ENCODE measurements at places on chromosomes 2 and 18. TPM values are rescaled to one million over a fixed set of nuclear protein-coding genes. Genes with fewer than 3 reads are reported as not detected.

Gene ITGAV
- 86.3 TPM for total RNA-seq

Gene KIF1A
- total RNA-seq: 2.9 TPM

Gene INHBB
- total RNA-seq: 26.1 TPM

Gene ELOA2
- total RNA-seq: not detected

Gene WDFY1
- total RNA-seq: 20.2 TPM

DNA sequence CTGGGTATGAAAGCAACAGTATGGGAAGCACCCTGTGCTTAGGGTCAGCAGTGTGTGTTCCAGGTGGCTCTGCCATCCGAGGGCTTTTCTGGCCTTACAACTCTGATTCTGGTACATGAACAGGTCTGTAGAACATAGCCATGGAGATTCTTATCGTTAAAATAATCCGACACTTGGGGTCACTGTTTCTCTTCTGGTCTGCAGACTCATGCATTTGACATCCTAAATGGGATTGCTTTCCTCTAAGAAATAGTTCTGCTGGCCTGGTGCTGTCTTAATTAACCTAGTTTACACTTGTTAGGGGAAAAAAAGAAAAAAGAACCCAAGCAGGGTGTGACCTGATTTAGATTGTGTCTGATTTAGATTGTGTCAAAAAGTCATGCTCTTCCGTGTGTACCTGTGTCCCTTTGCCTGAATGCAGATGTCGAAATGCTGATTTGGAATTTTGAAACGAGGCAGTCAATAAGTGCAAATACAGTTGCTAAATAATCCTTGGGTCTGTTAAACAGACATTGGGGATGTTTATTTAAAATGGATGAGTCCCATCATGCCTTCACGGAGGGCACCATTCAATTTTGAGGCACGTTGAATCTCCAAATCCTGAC, 59.6 kb downstream of the TRPM8 start:
- no peak for DNase-seq

GRCh38 chr2:151872463-151872862, 44.2 kb upstream of the ARL5A start:
- DNase-seq: no peak

GRCh38 chr2:1730015-1730927, 14.0 kb downstream of the PXDN start:
- peak; percentile 53 for DNase-seq

DNA sequence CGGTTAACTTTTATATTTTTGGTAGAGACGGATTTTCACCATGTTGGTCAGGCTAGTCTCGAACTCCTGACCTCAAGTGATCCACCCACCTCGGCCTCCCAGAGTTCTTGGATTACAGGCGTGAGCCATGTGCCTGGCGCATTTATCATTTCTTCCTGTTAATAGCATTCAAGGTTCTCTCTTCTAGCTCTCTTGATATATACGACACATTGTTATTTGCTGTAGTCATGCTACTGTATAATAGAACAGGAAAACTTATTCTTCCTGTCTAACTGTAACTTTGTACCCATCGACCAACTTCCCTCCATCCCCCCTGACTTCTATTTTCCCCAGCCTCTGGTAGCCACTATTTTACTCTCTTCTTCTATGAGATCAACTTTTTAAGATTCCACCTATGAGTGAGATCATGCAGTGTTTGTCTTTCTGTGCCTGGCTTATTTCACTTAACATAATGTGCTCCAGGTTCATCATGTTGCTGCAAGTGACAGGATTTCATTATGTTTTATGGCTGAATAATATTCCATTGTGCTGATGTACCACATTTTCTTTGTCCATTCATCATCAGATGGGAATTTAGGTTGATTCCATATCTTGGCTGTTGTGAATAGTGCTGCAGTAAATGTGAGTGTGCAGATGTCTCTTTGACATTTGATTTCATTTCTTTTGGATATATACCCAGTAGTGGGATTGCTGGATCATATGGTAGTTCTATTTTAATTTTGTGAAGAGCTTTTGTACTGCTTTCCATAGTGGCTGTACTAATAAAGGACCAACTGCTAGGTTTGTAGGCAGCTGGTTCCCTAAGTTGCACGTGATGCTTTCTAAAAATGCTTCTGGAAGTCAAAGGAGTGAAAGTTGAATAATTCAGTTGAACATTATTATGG, 205.2 kb downstream of the PRKCE start:
- DNase-seq: no peak

DNA sequence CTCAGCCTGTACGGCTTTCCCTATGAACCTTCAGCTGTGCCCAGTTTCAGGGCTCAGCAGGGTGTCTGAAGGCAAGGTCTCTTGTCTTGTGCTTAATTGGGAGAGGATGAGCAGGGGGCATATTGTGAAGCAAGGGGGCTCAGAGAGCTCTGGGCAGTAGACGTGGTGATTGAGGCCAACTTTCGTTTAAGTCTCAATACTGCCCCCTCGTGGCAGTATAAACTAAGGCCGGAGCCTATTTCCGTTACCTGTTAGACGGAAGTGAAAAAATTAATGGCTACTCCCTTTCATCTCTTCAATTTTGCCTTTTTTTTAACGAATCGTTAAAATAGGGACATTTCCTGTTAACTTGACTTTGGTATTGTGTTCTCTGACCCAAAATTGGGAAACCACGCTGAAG, 193.4 kb downstream of the TDRD15 start:
- DNase-seq: no peak

DNA sequence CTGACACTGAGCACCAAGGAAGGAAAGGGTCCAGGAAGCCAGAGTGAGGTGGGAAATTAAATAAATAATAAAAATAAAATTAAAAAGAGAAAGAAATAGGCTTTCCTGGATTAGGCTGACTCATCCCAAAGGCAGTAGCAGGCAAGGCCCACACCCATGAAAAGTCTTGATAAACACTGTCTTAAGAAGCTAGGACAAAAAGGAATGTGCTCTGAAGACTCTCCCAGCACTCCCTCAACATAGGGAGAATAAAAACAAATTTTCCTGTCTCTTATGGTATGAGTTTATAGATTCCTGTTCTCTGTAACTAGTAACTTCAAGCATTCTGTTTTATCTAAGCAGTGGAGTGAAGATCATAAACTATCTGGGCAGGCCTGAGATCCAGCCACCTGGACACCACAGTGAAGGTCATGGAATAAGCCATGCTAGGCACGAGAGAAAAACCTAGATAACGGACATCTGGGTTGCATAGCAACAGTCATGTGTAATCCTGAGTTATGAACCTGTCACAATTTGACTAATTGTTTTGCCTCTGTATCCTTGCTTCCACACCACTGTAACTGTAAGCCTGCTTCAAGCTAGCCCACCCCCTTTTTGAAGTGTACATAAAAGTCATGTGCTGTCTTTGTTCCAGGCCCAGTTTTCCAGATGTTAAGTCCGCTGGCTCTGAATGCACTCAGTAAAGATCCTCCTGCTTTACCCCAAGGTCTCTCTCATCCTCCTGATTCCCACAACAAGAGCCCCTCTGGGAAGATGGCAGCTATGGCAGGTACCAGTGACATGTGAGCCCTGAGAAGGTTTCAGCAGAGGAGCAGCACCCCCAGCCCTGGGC, 107.8 kb downstream of the NDUFA10 start:
- DNase-seq: no peak

- no peak for DNase-seq
These were observed 119.3 kb upstream of the SIX2 start for GRCh38 chr2:45128580-45128997.

DNA sequence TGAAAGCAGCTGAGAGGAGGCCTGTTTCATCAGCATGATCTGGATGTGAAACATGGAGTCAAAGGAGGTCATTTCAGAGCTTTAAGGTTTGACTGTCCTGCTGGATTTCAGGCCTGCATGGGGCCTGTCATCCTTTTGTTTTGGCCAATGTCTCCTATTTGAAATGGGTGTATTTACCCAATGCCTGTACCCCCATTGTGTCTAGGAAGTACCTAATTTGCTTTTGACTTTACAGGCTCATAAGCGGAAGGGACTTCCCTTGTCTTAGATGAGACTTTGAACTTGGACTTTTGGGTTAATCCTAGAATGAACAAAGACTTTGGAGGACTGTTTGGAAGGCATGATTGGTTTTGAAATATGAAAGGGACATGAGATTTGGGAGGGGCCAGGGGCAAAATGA, 19.3 kb upstream of the CYP27C1 start:
- DNase-seq: no peak

GRCh38 chr2:163264341-163264740, 425.8 kb upstream of the KCNH7 start:
- no peak for DNase-seq

DNA sequence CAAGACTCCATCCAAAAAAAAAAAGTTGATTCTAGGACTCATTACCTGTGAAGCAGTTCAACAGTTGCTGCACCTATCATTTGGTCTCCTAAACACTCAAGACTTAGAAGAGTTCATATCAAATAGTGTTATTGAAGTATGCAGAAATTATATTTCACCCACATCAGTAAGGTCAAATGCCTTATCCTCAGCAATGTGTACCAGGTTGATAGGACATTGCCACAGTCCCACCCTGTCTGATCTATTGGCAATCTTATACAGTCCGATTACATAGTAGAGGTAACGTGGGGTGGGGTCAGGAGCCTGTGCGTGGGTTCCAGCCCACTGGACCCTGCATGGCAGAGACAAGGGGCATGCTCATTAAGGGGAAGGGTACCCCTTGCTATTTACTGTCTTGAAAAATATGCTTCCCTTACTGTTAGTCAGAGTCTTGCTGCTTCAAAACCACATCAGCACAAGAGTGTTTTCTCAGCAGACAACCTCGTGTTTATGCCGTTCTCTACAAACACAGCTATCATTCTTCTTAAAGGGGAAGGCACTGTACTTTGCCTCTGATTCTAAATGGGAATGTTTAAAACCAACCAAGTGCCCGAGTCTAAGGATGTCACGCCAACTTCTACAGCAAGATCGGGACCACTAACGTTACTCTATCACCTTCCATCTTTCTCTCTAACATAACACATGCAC, 115.2 kb downstream of the MTCL1 start:
- DNase-seq: no peak

Measured in suprapubic skin (tissue), 4 donors.